DMS79 (cell line): ENCODE measurements at places on chromosomes 12 and 14.

DNA sequence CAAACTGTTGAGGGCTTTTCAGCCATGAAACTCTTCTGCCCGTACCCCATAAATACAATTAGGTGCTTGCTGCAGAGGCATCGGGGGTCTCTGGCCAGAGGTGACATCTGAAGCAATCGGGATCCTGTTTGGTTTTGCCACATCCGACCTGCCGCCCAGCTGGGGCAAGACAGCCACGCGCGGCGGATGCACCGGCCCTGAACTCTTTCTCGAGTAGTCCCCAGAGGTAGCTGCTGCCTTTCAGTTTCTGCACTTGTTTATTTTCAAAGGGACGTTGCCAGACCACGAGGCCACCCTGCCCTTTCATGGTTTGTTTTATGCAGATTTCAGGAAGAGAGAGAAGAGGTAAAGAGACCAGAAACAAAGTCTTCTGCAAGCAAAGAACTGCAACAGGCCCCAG, 10.6 kb upstream of the MLXIP start:
- DNase-seq, result peak; percentile 35

GRCh38 chr14:52023518-52023917, 34.2 kb downstream of the RTRAF start:
- DNase-seq, result no peak

- no peak for DNase-seq
Measured at GRCh38 chr14:61355892-61356325, 34.5 kb downstream of the PRKCH start.

DNA sequence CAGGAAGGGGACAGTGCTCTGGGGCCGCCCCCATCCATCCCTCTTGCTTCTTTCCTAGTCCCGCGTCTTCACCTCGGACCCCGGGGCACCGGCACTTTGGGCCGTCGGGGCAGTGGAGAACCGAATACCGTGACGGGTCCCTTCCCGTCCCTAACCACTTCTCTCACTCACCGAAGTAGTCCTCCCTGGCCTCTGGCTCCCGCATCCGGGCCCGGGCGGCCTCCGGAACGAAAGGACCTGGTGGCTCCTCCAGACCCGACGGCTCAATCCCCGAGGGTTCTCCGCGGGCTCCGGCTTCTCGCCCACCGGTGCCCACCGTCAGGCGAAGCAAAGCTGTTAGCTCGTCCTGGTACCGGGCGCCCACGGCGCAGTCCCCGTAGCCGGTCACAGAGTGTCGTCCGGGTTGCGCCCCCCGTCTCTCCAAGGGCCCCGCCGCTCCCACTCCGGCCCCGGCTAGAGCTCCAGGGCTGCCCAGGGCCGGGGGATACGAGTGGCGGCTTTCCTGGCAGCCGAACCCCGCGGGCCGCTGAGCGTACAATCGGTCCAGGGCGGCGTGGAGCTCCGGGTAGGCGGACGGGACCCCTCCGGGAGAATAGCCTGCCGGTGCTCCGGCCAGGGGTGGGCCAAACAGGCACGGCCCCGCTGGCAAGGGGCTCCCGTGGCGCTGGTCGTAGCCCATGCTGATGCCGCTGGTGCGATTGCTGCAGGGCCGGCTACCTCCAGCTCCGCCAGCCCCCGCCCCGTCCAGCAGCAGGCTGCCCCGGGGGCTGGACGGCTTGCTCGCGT, 1.1 kb downstream of the AJUBA start:
- no peak for DNase-seq

DNA sequence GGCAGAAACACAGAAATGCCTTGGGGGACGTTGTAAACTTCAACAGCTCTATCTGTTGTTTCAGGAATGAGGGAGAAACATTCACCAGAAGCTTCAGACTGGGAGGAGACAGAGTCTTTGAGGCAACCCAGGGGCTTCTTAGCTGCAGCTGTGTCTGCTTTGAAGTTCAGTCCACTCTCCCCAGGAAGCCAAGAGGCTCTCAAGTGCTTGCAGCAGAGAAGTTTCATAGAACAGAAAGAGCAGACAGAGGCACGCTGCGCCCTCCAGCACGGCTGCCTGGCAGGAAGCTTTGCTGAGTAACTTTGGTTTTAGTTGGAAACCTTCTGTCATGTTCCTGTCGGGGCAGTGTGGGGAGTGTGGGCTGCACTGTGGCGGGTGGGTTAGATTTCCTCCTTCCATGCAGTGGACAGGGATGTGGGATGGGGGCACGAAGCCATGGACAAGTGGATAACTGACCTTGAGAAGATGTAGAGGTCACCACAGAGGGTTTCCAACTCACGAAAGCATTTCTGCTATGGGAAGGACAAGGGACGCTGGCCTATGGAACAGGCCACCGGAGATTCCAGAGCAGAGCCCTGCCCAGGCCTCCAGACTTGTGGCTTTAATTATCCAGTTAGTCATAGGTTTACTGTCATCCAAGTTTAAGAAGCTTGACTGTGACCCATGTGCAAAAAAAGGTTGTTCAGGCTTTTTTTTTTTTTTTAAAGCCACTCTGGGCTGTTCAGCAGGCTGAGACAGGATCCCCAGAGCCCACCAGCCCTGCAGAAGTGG, 107.7 kb downstream of the ARF6 start:
- DNase-seq, result peak; percentile 86

DNA sequence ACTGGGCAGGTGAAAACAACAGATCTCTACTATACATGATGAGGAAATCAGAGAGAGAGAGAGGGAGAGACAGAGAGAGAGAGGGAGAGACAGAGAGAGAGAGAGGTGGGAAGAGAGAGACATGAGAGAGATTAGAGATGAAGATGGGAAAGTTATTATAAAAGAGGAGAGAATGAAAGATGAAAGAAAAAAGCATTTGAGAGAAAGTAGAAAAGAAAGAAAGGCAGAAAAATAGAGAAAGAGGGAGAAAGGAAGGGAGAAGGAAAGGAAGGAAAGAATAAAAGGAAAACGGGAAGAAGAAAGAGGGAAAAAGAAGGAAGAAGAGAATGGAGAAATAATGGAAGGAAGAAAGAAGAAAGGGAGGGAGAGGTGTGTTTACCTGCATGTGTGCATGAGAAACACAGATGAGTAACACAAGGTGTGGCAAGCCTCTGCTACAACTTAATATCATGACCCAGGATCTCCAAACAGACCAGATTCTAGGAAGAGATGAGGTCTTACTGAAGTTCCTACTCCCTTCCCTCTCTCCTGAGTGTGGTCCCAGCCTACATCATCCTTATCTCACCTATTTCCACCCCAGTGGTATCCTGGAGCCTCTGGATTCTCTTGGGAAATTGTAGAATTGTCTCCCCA, 176.3 kb downstream of the C12orf75 start:
- no peak for DNase-seq

GRCh38 chr12:79558924-79559469, 131.8 kb downstream of the PAWR start:
- no peak for DNase-seq

- peak; percentile 38 for DNase-seq
Measured at GRCh38 chr12:109304485-109304884, 4.6 kb downstream of the FOXN4 start.

- DNase-seq, result no peak
Measured at GRCh38 chr12:10027721-10028120, 2.8 kb upstream of the CLEC9A start.

DNA sequence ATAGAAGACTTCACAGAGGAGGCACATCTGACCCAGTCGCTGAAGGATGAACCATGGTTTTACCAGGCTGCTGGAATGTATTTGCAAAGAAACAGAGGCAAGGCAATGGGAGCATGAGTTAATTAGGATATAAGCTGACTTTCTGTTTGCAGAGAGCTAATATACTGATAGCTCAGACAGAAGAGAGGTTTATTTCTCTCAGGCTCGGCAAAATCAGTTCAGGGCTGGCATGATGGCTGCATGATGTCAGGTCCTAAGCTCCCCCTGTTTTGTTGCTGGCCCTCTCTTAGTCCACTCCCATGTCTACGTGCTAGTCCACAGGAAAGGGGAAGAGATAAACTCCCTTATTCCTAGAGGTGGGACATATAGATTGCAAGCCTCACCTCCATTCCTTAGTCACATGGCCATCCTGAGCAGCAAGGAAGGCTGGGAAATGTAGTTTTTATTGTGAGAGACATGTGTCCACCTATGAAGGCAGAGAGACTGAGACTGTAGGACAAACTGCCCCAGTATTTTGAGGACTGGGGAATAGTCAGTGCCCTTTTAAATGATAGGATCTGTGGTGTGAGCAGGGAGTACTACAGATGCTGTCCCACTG, 224.5 kb downstream of the VRK1 start:
- DNase-seq, result no peak

DNA sequence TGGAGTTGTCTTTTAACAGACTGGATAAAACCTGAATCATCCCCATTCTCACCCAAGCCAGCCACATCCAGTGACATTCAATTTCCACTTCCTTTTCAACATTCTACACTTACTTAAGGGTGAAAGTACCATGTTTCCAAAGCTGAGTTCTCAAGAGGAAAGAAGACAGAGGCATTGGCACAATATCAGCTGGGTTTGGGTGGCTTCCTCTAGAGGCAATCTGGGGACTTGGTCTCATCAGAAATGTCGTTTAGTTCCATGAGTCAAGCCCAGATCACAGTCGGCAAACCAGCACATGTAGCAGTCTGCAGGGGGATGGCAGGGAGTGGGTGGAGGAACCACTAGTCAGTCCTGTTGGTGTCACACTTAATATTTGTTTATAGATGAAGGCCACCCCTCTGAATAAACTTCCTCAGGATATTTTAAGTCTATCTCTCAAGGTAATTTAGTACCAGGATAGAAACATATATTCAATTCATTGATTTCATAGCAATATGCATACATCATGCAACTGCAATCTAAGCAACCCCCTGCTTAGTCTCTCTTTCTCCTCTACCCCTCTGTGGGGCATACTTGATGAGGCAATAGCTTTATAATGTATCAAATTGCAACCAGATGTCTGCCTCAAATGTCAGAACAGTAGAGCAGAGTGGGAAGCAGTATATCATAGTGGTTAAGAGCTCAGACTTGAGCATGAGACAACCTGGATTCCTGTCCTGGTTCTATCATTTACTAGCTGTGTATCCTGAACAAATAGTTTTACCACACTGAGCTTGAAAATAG, 3.0 kb downstream of the SRRM4 start:
- no peak for DNase-seq

DNA sequence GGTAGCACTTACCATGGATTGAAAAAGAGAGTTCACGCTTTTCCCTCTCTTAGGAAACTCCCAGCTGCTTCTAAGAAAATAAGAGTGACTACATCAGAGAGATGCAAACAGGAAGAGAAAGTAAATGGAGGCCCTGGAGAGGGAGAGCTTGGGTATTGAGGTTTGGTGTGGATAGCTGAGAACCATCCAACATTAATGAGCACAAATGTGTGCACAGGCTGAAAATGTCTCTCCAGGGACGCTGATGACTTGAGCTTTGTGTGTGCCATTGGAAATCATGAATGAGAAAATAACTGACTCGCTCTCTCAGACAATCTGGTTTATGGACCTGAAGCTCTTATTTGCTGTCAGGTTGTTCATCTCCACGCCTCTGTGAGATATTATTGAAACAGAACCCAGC, 318.8 kb downstream of the NRXN3 start:
- DNase-seq, result no peak

DNA sequence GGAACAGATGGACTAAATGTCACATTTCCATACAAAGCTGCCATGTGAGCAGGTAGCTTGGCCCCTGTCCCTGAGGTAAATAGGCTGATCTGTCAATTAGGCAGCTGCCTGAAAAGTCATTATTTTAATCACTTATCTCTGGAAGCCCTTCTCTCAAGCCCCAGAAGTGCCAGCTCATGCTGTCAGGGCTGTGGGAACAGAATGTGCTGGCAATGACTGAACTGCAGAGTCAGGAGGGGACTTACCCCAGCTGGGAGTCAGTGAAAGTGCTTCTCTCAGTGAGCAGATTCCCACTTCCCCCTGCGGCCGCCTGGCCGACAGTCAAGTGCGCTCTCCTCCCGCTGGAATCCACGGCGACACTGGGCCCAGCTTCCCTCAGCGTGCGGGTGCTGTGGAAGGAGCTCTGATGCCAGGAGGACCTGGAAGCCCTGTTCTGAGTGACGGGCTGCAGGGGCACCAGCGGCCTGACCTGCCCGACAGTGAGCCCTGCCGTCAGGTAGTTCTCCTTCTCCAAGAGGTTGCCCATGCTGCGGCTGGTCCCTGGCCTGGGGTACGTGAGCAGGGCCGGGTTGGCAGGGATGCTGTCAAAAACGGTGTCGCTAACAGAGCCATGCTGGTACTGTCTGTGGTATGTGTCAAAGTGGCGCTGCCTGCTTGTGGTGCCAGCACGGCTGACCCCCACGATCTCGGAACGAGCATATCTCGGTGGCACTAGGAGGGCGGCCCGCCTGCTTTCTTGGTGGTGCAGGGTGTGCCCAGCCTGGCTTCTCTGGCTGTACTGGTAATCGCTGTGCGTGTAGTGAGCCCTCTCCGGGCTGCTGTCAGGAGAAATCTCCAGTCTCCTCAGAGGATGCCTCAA, 18.7 kb downstream of the PKP2 start:
- DNase-seq, result no peak

GRCh38 chr14:82138431-82138830, 604.8 kb upstream of the SEL1L start:
- DNase-seq, result no peak

DNA sequence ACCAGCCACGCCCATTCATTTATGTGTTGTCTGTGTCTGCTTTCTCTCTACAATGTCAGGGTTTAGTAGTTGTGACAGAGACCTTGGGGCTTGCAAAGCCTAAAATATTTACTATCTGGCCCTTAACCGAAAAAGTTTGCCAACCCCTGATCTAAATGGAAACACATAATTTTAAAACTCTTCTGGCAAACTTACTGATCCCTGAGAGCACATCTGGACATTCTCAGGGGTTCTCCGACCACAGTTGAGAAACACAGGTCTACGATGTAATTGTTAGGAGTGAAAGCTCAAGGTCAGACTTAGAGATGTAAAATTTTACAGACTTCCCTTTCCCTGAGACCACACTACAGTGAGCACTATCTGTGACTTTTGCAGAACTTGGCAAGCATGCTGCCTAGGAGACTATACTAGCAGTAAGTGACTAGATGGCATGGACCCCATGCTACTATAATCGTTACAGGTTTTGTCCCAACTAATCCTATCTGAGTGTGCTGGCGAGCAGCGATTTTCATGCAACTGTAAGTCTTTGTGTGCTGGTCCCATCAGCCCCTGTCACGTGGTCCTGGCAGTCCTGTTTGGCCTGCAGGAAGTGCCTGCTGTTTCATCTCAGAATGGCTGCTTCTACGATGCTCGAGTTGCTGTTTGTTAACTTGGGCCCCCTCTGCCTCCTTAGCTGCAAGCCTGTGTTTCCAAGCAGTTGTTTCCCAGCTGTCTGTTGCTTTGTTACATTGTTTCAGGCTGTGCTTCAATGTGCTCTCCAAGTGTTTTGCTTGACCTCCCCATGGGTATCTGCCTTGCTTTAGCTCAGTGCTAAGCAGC, 21.6 kb downstream of the TMTC2 start:
- DNase-seq, result no peak

- no peak for DNase-seq
Measured at GRCh38 chr12:122206976-122207375, 3.5 kb downstream of the B3GNT4 start.

- no peak for DNase-seq
Measured at GRCh38 chr12:75662511-75663159, 151.2 kb upstream of the KRR1 start.

GRCh38 chr12:3281588-3282383, 204.6 kb downstream of the TSPAN9 start:
- no peak for DNase-seq

- DNase-seq, result no peak
Measured at GRCh38 chr12:52910248-52910883, 5.5 kb upstream of the KRT8 start.

GRCh38 chr12:9037431-9037830, 48.1 kb downstream of the KLRG1 start:
- no peak for DNase-seq

- no peak for DNase-seq
Measured at GRCh38 chr12:3203713-3204112, 126.5 kb downstream of the TSPAN9 start.
